ENCODE measurements at places on chromosomes 5 and 9.

- DNase-seq: no peak
- H3K4me3 ChIP-seq: no peak overlapping the region
- H3K27ac ChIP-seq: no peak overlapping the region
- no peaks in the 10 kb centered on the region for H3K27me3 ChIP-seq
Measured at GRCh38 chr5:116451066-116451465, 123.6 kb downstream of the SEMA6A start.

DNA sequence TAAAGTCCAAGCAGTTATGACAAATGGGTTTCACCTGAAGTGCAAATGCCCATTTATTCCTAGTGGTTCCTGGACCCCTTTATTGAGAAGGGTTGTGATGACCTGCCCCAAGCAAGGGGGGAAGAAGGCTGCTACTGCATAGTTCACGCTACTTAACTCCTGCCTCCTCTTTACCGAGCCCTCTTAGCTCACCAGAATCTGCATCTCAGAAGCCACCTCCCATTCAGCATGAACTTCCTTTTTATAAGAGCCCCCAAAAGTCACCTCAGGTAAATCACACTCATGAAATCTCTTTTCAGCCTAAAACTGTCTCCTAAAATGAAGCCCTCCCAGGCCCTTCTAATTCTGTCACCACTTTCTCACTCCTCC is 26.6 kb upstream of the C9orf72 start:
- H3K36me3 ChIP-seq: no peaks in the 10 kb centered on the region
- H3K27me3 ChIP-seq: peaks cover 33% of the 10 kb centered on the region
- H3K27ac ChIP-seq: no peak overlapping the region
- H3K4me1 ChIP-seq: no peaks in the 10 kb centered on the region

DNA sequence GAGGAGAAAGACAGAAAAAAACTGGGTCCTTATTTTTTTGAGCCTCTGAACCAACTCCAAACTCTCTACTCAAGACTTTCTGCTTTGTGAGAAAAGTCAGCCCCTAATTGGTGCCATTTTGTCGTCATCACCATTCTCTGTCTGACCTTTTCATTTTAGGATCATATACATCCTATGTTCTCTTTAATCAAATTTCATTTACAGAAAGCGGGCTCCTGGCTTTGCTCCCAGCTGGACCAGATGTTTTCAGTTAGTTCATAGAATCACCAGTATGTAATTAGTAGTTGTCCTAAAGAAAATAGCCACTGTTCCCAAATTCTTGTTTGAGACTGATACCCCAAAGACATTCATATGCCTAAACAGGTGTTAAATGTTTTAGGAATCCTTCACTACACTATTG is 28.6 kb upstream of the SLCO4C1 start:
- H3K4me3 ChIP-seq: no peak overlapping the region
- DNase-seq: no peak
- H3K27me3 ChIP-seq: peaks cover 13% of the 10 kb centered on the region
- no peaks in the 10 kb centered on the region for H3K4me1 ChIP-seq

DNA sequence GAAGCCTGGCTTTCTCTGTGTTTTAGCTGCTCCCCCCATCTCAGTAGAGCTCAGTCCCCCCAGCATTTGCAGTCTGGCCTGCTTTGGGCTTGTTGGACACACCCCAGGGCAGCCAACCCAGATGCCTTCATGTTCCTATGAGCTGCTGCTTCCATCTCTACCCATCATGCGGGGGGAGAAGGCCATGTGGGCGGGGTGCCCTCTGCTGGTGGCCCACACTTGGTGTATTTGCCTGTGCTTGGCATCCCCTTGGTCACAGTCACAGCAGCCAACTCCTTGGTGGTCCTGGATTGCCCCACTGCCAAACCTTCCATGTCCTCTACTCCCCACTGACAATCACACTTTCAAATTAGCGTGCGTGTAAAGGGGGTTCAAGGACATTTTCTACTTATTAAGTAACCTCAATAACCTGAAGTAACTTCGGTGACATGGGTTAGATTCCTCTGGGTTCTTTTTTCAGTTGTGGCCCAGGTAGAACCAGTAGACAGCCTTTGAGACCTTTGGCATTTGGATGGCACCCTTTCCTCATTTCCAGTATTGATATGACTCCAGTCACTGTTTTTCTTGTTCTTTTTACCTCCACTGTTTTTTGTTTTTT is 42.8 kb downstream of the SNX30 start:
- peak overlapping the region; percentile 26 for H3K27ac ChIP-seq
- peak; percentile 78 for DNase-seq
- no peaks in the 10 kb centered on the region for H3K27me3 ChIP-seq

- H3K27me3 ChIP-seq: no peaks in the 10 kb centered on the region
- H3K4me1 ChIP-seq: no peaks in the 10 kb centered on the region
- DNase-seq: no peak
- H3K36me3 ChIP-seq: peaks cover 2% of the 10 kb centered on the region
Measured at GRCh38 chr5:16914108-16914435, 22.0 kb downstream of the MYO10 start.

- H3K27ac ChIP-seq: no peak overlapping the region
- H3K4me3 ChIP-seq: no peak overlapping the region
- no peaks in the 10 kb centered on the region for H3K27me3 ChIP-seq
- peaks cover 15% of the 10 kb centered on the region for H3K4me1 ChIP-seq
- H3K36me3 ChIP-seq: peaks cover 16% of the 10 kb centered on the region
Measured at GRCh38 chr5:37724395-37725125, 115.3 kb downstream of the GDNF start.

DNA sequence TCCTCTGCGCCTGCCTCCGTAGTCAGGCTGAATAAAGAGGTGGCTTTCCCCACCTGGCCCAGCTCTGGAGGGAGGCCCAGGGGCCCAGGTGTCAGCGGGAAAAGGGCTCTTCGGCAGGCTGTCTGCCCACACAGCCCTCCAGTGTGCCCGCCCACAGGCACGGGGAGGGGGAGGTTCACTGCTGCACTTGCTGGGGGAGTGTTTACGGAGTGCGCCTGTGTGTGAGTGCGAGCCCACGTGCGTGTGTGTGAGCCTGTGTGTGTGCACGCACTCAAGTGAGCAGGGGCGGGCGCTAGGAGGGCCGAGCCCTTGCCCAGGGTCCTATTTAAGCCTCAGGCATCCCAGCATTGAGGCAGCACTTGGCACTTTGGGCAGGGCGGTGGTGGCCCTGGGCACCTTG is 10.9 kb downstream of the DNLZ start:
- peaks cover 1% of the 10 kb centered on the region for H3K36me3 ChIP-seq
- no peak for DNase-seq
- H3K4me3 ChIP-seq: no peak overlapping the region
- no peak overlapping the region for H3K27ac ChIP-seq
- no peaks in the 10 kb centered on the region for H3K4me1 ChIP-seq
- no peaks in the 10 kb centered on the region for H3K27me3 ChIP-seq

DNA sequence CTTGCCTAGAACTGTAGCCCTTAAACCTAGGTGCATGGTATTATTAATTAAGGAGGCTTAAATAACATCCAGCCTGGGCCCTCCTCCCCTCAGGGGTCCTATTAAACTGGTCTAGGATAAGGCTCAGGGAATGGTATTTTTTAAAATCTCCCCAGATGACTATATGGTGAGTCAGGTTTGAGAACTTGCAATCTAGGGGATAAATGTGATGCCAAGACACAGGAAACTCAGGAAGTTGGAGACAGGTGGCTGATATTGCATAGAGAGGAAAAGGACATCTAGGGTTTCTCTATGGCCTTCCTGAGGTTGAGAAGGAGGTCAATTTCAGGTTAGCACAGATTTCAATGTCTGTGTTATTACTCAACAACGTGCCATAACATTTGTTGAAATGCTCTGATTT is 581.0 kb downstream of the TLE1 start:
- H3K27me3 ChIP-seq: no peaks in the 10 kb centered on the region
- H3K27ac ChIP-seq: no peak overlapping the region
- no peak for DNase-seq
- H3K36me3 ChIP-seq: peaks cover 2% of the 10 kb centered on the region
- no peaks in the 10 kb centered on the region for H3K4me1 ChIP-seq

DNA sequence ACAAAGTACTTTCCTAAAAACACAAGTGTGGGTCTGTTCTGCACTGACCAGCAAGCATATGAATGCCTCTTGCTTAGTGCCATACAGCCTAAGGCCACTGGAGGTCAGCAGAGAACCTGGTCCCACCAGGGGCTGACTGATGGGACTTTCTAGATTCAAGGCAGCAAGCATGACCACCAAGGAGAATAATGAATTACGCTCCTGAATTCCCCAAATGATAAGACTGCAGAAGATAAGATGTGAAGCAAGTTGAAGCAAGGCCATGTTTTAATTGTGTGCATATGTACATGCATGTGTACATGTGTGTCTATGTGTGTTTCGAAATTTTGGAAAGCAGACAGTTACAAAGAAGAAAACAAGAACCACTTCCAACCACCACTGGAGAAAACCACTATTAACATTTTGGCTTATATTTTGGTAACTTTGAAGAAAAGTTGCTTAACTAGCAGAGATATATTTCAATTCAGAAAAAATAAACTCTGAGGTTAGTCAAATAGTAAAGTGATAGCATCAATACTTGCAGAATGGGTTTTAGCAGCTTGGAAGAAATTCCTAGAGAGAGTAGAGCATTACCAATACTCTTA is 70.5 kb downstream of the ERP44 start:
- H3K27me3 ChIP-seq: no peaks in the 10 kb centered on the region
- H3K27ac ChIP-seq: no peak overlapping the region

GRCh38 chr5:50807661-50808060 is 141.2 kb downstream of the PARP8 start:
- no peak for DNase-seq
- peaks cover 41% of the 10 kb centered on the region for H3K4me1 ChIP-seq
- H3K27ac ChIP-seq: peak overlapping the region; percentile 71
- no peaks in the 10 kb centered on the region for H3K27me3 ChIP-seq
- peaks cover 46% of the 10 kb centered on the region for H3K36me3 ChIP-seq
- no peak overlapping the region for H3K4me3 ChIP-seq

DNA sequence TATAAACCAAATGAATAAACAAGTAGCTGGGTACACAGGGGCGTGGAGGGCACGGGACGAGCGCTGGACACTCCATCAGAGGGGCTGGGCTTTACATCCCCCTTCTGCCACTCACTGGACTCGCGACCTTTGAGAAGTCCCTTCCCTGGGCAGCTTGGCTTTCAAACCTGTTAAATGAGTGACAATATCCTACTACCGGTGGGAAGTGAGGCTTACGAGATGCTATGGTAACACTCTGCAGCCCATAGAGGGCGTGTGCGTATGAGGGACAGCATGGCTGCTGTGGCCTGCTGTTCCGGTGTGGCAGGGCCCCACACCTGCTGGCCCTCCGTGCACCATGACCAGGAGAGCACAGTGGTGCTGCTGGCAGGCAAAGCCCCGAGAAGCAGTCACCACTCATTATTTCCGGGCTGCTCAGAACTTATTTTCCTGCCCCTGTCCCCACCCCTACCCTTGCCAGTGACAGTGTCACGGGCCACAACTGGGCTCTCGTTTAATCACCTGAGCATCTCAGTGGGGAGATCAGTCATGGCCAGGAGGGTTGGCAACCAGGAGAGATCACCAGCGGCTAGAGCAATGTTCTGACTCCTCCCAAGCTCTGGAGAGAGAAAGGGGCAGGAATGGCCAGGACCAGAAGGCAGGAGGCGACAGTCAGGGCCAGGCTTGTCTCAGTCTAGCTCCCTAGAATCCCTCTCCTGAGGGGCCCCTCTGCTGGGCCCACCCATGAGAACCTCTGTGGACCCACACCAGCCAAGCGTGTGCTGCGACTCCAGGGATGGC is 10.5 kb downstream of the CLTB start:
- peaks cover 15% of the 10 kb centered on the region for H3K36me3 ChIP-seq
- no peak overlapping the region for H3K27ac ChIP-seq
- DNase-seq: no peak
- H3K27me3 ChIP-seq: no peaks in the 10 kb centered on the region

- no peak overlapping the region for H3K27ac ChIP-seq
- peaks cover 86% of the 10 kb centered on the region for H3K27me3 ChIP-seq
- H3K4me1 ChIP-seq: no peaks in the 10 kb centered on the region
- H3K4me3 ChIP-seq: no peak overlapping the region
Measured at GRCh38 chr5:66742896-66743247, 146.7 kb downstream of the MAST4 start.

GRCh38 chr9:71814226-71814625 is 45.9 kb upstream of the CEMIP2 start:
- no peak overlapping the region for H3K27ac ChIP-seq
- no peaks in the 10 kb centered on the region for H3K36me3 ChIP-seq
- no peak for DNase-seq
- H3K4me3 ChIP-seq: no peak overlapping the region
- H3K27me3 ChIP-seq: no peaks in the 10 kb centered on the region

GRCh38 chr5:54732108-54732507 is 214.5 kb downstream of the SNX18 start:
- no peak overlapping the region for H3K4me3 ChIP-seq
- DNase-seq: no peak
- H3K27me3 ChIP-seq: no peaks in the 10 kb centered on the region

GRCh38 chr5:10726179-10726912 is 34.7 kb downstream of the DAP start:
- no peak overlapping the region for H3K4me3 ChIP-seq
- peaks cover 4% of the 10 kb centered on the region for H3K36me3 ChIP-seq
- no peaks in the 10 kb centered on the region for H3K27me3 ChIP-seq
- no peak overlapping the region for H3K27ac ChIP-seq
- peaks cover 46% of the 10 kb centered on the region for H3K4me1 ChIP-seq

DNA sequence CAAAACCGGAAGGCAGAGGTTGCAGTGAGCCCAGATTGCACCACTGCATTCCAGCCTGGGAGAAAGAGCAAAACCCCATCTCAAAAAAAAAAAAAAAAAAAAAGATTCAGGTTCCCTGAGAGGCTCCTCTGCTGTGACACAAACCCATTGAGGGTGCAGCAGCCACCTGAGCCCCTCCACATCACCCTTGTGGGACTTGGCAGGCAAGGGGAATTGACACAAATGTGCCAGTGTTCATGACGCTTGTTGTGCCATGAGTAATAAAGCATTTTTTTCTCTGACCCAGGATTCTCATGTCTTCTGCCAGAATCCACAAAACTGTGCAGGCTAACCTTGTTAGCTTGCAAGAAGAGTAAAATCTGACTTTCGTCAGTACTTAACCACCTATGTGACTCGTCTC is 149.6 kb downstream of the TTC39B start:
- H3K4me3 ChIP-seq: no peak overlapping the region
- DNase-seq: no peak
- no peaks in the 10 kb centered on the region for H3K4me1 ChIP-seq
- peaks cover 19% of the 10 kb centered on the region for H3K27me3 ChIP-seq
- H3K27ac ChIP-seq: no peak overlapping the region
- H3K36me3 ChIP-seq: no peaks in the 10 kb centered on the region

GRCh38 chr9:131459056-131459455 is 43.7 kb upstream of the POMT1 start:
- H3K4me3 ChIP-seq: no peak overlapping the region
- H3K4me1 ChIP-seq: peaks cover 25% of the 10 kb centered on the region
- H3K36me3 ChIP-seq: peaks cover 86% of the 10 kb centered on the region
- H3K27ac ChIP-seq: no peak overlapping the region

- H3K4me1 ChIP-seq: peaks cover 56% of the 10 kb centered on the region
- DNase-seq: peak; percentile 41
- peak overlapping the region; percentile 97 for H3K27ac ChIP-seq
- H3K4me3 ChIP-seq: peak overlapping the region; percentile 62
Measured at GRCh38 chr5:67215519-67216471, 19.2 kb upstream of the CD180 start.

DNA sequence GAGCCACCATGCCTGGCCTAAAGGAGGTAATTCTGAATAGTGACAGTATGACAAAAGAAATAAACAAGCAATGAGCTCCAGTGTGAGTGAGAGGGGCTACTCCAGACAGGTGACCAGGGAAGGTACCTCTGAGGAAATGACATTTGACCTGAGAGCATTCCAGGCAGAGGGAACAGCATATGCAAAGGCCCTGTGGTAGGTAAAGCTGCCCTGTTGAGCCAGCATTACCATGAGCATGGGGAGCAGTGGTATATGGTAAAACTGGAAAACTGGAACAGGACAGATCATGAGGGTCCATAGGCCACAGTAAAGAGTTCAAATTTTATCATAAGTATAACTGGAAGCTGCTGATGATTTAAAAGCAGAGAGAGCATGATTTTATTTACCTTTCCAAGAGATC is 6.0 kb upstream of the SFXN1 start:
- no peak overlapping the region for H3K4me3 ChIP-seq
- no peak overlapping the region for H3K27ac ChIP-seq
- DNase-seq: no peak
- no peaks in the 10 kb centered on the region for H3K36me3 ChIP-seq
